GM12865 (cell line): ENCODE measurements at places on chromosomes 16 and 17.

DNA sequence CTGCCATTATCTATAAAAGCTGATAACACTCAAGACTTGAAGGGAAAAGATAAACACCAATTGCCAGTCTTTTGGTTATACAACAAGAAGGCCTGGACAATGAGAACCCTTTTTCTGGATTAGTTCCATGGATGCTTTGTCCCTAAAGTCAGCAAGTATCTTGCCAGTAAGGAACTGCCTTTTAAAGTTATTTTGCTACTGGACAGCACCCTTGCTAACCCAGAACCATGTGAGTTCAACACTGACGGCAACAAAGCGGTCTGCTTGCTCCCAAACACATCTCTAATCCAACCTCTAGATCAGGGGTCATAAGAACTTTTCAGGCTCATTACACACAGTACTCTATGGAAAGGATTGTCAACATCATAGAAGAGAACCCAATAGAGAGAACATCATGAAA lies 25.3 kb upstream of the ABCA6 start:
- DNase-seq: no peak

GRCh38 chr17:67025216-67025792 lies 19.1 kb upstream of the CACNG1 start:
- DNase-seq: no peak

- no peak for DNase-seq
Measured at GRCh38 chr17:57925361-57925990, 29.7 kb downstream of the CUEDC1 start.

GRCh38 chr16:67283039-67283825 lies 3.9 kb downstream of the PLEKHG4 start:
- DNase-seq: no peak

DNA sequence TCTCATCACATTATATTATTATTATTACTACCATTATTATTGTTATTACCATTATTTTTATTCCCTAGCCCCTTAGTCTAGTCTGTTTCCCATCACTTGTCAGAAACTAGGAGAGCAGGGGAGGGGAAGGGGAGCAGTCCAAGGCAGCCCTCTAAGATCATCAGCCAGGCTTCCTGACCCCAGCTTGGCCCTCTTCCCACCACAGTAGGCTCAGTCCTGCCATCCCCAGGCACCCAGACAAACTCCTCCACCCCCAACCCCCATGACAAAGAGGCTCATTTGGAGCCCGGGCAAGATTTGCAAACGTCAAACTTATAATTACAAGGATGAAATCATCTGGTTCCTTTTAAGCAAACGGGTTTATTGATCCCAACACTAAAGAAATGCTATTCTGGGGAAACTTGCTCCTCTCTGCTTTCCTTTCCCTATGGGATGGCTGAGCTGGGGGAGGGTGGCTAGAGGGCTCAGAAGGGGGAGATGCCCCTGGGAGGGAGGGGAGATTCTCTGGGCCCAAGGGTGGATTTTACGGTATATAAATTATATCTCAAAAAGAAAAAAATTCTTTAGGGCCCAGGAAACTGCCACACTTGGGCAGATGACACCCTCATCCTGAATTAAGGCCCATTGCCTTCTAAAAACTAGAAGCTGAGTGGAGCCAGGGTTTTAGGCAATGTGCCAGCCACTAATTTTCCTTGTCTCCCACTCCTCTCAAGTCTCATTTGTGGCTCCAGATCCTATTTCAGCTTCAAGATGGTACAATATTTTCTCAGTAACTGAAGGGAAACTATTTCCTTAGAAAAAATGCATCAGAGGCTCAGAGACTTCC lies 4.4 kb upstream of the CBFB start:
- no peak for DNase-seq

- DNase-seq: peak; percentile 64
Measured at GRCh38 chr16:15949210-15950160, at the start of gene ABCC1. TSS of gene ABCC1 (plus strand) at chr16:15949616. CDS start at chr16:15949752, 136 bp downstream.

GRCh38 chr16:68070806-68071517 lies 14.2 kb upstream of the NFATC3 start:
- DNase-seq: peak; percentile 59
